GM23338 (cell line): ENCODE measurements at places on chromosomes 2 and 18.

GRCh38 chr2:121297217-121297830, 12.3 kb upstream of the TFCP2L1 start:
- peak; percentile 78 for DNase-seq
- H3K4me3 ChIP-seq = no peak overlapping the region
- no peak overlapping the region for H3K27ac ChIP-seq
- H3K36me3 ChIP-seq = no peaks in the 10 kb centered on the region

DNA sequence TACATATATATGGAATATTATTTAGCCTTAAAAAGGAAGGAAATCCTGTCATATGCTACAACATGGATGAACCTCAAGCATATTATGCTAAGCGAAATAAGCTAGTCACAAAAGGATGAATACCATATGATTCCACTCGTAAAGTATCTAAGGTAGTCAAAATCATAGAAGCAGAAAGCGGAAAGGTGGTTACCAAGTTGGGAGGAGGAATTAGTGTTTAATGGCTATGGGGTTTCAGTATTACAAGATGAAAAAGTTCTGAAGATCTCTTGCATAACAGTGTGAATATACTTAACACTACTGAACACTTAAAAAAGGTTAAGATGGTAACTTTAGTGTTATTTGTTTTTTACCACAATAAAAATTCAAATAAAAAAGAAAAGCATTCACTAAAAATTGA, 99.0 kb downstream of the MGAT5 start:
- H3K4me3 ChIP-seq = no peak overlapping the region
- H3K4me1 ChIP-seq = no peaks in the 10 kb centered on the region
- DNase-seq = no peak

DNA sequence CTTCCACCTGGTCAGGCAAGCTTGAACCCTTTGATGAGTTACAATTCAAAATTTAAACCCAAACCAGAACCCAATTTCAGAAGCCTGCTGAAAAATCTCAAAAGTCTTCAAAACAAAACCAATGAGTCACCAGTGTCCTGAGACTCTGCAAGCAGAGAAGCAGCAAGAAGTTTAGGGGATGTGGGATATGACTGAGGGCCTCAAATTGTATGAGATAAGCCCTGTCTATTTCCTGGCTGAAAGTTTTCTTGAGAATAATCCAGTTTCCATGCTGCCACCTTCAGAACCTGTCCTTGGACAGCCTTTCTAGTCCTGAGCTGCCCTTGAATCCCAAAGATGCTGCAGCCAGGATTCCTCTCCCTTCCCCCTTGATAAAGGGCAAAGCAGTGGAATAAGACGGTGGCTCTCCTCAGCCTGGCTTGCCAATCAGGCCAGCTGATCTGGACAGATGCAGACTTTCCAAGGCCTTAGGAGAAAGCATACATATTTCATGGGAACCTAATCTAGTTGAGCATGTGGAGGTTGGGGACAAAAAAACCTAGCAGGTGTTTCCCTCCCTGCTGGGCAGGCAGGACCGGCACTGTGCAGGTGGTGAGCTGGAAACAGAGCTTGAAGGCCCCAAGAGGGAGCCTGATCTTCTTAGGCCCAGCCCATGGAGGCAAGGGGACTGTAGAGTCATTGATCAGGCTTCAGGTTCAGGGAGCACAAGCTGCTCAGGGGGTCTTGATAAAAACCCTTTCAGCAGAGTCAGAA, 278.0 kb upstream of the MGAT5 start:
- no peak for DNase-seq
- 0 out of 2 replicates have a peak, but pooled peaks cover 5% of the 10 kb centered on the region for H3K4me1 ChIP-seq
- H3K36me3 ChIP-seq = no peaks in the 10 kb centered on the region
- H3K4me3 ChIP-seq = no peak overlapping the region
- no peak overlapping the region for H3K27ac ChIP-seq
- no peaks in the 10 kb centered on the region for H3K27me3 ChIP-seq

GRCh38 chr2:96993367-96993766, 7.0 kb upstream of the FAM178B start:
- H3K4me3 ChIP-seq = no peak overlapping the region
- H3K36me3 ChIP-seq = no peaks in the 10 kb centered on the region
- H3K4me1 ChIP-seq = no peaks in the 10 kb centered on the region
- no peak for DNase-seq
- no peak overlapping the region for H3K27ac ChIP-seq

DNA sequence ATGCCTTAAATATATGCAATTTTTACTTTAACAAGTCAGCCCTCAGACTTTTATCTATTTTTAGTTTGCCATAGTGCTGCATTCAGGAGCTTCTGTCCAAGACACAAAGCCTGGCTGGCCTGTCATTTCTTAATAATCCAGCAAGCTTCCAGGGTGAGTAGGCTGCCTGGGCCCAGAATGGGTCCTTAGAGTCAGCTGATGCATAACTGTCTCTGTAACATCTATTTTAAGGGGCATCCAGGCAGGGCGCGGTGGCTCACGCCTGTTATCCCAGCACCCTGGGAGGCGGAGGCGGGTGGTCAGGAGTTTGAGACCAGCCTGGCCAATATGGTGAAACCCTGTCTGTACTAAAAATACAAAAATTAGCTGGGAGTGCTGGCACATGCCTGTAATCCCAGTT, 11.8 kb upstream of the GNLY start:
- no peak overlapping the region for H3K4me3 ChIP-seq
- no peak for DNase-seq
- H3K4me1 ChIP-seq = peaks cover 8% of the 10 kb centered on the region; the same call in 1 of the 2 replicates
- no peak overlapping the region for H3K27ac ChIP-seq

DNA sequence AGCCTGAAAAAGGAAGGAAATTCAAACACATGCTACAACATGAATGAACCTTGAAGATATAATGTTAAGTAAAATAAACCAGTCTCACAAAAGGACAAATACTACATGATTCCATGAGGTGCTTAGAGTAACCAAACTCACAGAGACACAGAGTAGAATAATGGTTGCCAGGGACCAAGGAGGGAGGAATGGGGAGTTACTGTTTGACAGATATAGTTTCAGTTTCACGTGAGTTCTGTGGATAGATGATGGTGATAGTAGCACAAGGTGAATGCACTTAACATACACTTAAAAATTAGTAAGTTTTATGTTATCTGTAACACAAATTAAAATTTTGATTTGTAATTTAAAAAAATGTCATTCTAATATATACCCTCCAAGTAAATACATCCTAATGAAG, 106.9 kb upstream of the ACVR1C start:
- no peaks in the 10 kb centered on the region for H3K27me3 ChIP-seq
- no peak overlapping the region for H3K27ac ChIP-seq
- H3K36me3 ChIP-seq = peaks cover 7% of the 10 kb centered on the region; the same call in 1 of the 2 replicates
- no peak overlapping the region for H3K4me3 ChIP-seq
- no peaks in the 10 kb centered on the region for H3K4me1 ChIP-seq

GRCh38 chr2:27683390-27684071, 19.8 kb downstream of the SLC4A1AP start:
- no peak overlapping the region for H3K4me3 ChIP-seq
- H3K4me1 ChIP-seq = no peaks in the 10 kb centered on the region
- H3K36me3 ChIP-seq = peaks cover 12% of the 10 kb centered on the region; the same call in 1 of the 2 replicates

- DNase-seq = peak; percentile 33
Observed at GRCh38 chr2:97868986-97869721, 126.6 kb downstream of the TMEM131 start.

- H3K4me1 ChIP-seq = peaks cover 4% of the 10 kb centered on the region; the same call in 1 of the 2 replicates
- DNase-seq = no peak
- no peak overlapping the region for H3K27ac ChIP-seq
- H3K27me3 ChIP-seq = no peaks in the 10 kb centered on the region
Observed at GRCh38 chr2:45734952-45735351, 83.5 kb downstream of the PRKCE start.

DNA sequence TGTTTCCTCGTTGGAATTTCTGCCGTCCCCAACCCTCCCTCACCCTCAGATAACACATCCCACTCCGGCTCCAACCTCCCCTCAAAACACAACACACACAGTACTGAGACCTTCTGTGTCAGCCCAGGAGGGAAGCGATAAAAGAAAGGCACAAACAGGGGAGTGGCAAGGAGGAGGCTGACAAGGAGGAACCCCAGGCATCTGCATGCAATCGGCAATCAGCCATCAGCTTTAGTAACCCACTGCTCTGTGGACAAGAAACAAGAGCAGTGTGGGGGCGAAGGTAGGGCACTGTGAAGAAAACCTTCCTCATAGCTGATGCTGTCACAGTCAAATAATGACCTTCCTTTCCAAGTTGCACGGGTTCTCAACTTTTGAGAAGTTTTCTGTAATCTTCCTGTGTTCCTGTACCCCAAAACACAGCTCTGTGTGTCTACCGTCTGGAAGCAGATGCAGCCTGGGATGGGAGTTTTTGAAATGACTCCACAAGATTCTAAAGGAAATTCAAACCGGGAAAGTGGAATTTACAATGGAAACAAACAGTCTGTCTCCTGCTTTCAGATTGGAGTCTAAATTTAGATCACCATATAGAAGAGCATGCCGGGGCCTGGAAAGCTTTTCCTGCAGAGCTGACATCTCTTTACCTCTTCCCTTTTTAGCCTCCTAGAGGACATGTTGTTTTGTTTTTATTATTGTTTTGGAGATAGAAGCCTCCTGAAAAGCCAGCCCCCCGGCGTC, 16.4 kb upstream of the LPIN2 start:
- no peak for DNase-seq
- H3K27ac ChIP-seq = no peak overlapping the region
- no peak overlapping the region for H3K4me3 ChIP-seq
- H3K4me1 ChIP-seq = no peaks in the 10 kb centered on the region
- no peaks in the 10 kb centered on the region for H3K27me3 ChIP-seq
- no peaks in the 10 kb centered on the region for H3K36me3 ChIP-seq

GRCh38 chr2:232281858-232282507, 96.6 kb upstream of the ALPP start:
- no peaks in the 10 kb centered on the region for H3K27me3 ChIP-seq
- no peak overlapping the region for H3K4me3 ChIP-seq
- H3K36me3 ChIP-seq = no peaks in the 10 kb centered on the region

GRCh38 chr18:50266248-50266704, at the start of gene CFAP53:
Gene CFAP53 (minus strand): TSS chr18:50266495. CDS start chr18:50266404, 91 bp downstream.
- peaks cover 22% of the 10 kb centered on the region for H3K4me1 ChIP-seq
- H3K27ac ChIP-seq = no peak within 1 kb of the TSS
- H3K27me3 ChIP-seq = no peaks in the 10 kb centered on the region; the same call in 1 of the 2 replicates
- H3K4me3 ChIP-seq = peak within 1 kb of the TSS; percentile 72
- DNase-seq = peak; percentile 96
